ENCODE measurements at places on chromosomes 1 and 21.

DNA sequence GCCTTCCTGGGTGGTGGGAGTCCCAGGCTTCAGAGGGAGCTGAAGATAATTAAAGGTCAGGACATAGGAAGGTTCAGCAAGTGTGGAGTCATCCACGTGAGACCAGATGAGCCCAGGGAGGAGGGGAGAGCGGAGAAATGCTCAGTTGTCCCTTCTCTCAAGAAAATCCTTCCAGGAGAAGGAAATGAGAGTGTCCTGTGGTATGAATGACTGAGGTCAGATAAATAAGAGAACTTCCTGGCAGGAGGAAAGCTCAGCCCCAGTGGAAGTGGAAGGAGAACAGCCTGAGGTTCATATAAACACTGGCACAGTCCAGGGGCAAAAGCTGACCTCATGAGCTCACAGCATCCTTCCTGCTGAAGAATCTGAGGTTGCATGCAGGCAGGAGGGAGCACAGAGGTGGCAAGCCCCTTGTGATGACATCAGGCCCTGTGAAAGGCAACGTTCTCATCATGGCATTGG lies 97.6 kb downstream of the NAV1 start:
- DNase-seq, result no peak

DNA sequence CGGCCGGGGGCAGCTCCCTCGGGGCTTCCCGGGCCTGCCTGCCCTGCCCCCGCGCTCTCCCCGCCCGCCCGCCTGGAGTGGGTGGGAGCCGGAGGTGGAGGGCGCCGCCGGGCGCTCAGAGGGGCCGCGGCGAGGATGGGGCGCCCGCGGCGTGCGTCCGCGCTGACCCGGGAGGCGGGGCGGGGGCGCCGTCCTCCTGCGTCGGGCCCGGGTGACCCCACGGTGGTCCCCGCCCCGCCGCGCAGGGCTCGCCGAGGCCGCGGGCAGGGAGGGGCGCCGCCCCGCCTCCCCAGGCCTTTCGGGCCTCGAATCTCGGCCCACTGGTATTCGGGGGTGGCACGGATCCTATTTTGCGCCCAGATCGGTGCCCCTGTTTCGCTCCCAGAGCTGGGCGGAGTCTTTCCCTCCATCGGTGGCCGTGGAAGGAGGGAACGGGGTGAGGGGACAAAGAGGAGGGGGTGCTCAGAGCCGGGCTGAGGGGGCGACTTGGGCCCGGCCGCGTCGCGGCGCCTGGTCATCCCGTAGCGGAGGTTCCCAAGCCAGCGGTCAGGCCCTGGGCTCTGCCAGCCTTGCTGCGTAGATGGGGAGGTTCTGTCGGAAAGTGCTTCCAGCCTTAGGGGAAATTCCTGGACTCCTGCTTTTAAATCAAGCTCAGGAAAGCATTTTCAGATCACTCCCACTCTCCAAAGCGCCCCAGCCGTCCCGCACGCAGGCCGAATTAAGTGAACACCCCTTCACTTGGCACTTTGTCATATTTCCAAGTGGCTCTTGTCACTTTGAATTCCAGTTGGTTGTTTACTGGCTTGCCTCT lies 545 bp downstream of the PATJ start:
- DNase-seq, result peak; percentile 45

DNA sequence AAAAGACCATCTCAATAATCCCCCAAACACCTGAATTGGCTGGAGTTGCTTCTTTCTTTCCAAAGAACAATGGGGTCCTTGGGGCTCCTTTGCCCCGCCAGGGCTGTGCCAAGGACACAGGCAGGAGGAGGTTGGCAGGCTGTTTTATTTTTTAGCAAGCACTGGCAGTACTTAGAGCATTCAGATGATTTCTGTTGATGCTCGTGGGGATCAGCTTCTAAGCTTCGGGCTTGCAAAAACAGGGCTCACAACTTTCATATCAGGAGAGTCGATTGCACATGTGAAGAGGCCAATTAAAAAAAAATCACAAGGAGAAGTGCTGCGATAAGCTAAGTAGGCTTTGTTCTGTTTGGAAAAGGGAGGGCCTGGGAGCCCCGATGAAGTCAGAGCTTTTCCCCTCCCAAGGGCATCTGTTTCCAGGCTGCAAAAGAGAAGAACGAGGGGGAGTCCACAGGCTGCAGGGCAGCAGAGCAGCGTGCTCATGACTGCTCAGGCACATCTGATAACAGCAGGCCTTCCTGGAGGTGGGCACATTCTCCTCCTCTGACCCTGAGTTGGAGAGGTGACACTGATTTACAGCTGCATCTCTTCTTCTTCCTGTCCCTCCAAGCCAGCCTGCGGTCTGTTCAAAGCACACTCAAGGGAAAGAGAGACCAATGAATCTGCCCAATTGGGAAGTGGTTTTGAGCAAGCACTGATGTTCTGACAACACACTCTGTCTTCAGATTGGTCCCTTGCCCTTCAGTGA lies 27.3 kb upstream of the BCAR3 start:
- peak; percentile 61 for DNase-seq

DNA sequence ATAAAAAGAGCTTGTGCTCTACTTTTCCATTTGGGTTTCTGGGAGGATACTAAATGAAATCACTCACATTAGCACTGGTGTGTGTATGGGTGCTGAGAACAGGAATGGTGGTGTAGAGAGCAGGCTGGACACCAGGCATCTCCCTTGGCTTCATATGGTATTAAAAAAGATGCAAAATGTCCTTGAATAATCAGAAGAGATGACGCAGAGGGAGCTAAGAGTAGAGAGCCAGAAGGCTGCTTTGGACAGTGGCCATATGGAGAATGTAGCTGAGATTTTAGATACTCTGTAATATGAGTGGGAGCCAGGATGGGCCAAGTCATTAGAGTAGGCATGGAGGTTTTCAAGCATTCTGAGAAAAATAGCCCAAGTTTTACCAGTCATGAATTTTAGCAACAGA lies 112.3 kb upstream of the ZRANB2 start:
- DNase-seq, result no peak

- DNase-seq, result no peak
Measured at GRCh38 chr1:201026234-201026633, 2.7 kb upstream of the KIF21B start.

DNA sequence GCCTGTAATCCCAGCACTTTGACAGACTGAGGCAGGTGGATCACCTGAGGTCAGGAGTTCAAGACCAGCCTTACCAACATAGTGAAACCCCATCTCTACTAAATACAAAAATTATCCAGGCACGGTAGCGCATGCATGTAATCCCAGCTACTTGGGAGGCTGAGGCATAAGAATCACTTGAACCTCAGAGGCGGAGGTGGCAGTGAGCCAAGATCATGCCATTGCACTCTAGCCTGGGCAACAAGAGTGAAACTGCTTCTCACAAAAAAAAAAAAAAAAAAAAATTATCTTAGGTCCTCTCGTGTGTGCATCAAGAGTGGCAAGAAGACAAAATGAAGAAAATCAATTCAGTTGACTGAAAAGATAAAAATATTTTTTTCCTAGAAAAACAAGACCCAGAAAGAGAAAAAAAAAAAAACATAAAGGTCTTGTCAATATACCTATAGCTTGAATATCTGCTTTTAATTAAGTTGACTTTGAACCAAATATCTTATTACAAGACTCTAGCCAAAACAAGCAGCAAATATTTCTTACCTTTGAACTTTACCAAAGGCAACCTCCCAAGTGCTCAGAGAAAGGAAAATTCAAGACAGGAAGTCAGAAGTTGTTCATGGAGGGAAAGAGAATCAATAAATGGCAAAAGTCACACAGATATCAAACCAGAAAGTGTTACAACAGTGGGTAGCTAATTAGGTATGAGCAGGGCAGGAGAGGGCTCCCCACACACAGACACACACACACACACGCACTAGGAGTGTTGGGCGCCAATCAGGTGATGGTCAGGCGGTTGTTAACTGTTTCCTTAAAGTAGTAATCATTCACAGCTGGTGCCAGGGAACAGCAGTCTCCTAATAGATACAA lies 29.6 kb downstream of the ITLN2 start:
- DNase-seq, result no peak

GRCh38 chr1:181620183-181620582 lies 136.9 kb downstream of the CACNA1E start:
- no peak for DNase-seq

DNA sequence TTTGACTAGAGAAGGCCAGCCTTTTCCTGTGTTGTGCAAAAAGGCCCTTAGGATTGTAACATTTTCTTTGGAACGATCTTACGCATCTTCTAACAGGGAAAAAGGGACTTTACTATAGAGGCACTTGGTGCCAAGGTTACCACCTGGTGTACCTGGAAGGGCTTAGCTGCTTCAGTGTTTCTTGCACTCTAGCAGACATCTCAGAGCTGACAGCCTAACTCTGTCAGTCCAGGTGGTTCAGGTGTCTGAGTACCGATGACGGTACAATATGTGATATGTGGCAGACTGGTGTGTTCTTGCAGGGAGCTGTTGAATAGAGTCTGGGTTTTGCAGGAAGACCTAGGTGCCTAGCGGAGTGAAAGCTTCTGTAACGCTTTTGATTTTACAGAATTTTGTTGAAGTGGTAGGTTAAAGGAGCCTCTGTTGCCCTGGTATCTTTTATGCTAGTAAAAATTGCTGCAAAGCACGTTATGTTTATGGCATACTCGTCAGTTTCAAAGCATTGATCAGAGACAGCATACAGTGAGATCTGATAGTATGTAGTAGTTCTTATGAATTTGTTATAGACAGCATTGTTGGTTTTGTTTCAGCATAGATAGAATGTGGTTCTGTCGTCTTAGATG lies 1.4 kb downstream of the MAGI3 start:
- DNase-seq, result no peak

GRCh38 chr1:213284626-213285025 lies 233.6 kb downstream of the RPS6KC1 start:
- no peak for DNase-seq

- no peak for DNase-seq
Measured at GRCh38 chr1:53731043-53731600, 7.8 kb downstream of the GLIS1 start.

DNA sequence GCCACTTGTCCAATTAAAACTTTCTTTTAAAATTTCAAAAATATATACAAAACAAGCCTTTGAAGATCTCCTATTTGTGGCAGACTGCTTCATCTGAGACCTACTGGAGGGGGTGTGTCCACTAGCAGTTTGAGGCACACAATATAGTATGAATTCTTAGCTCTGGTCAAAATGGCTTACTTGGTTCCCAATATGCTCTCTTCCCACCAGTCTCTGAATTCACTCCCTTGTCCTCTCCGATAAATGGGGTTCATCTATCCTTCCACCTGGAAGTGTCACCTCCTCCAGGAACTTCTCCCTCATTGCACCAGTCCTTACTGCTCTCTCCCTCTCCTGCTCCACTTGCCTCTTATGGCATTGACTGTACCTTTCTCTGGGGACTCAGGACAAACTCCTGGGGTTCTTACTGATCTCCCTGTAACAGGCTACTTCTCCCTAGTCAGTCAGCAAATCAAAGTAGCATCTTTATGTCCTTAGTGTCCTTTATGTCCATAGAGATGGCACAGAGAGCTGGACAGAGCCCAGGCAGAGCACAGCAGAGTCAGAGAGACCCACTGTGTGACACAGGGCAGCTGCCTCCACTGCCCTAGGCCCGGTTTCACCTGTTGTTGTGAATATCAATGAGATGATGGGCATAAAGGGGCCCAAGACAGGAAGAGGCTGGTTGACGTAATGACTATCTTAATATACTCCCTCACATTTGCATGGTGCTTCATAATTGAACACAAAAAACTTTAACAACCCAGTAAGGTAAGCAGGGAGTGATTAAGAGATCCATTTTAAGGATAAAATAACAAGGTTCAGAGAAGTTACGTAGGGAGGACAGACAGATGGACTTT lies 3.6 kb downstream of the ASAP3 start:
- DNase-seq, result no peak

DNA sequence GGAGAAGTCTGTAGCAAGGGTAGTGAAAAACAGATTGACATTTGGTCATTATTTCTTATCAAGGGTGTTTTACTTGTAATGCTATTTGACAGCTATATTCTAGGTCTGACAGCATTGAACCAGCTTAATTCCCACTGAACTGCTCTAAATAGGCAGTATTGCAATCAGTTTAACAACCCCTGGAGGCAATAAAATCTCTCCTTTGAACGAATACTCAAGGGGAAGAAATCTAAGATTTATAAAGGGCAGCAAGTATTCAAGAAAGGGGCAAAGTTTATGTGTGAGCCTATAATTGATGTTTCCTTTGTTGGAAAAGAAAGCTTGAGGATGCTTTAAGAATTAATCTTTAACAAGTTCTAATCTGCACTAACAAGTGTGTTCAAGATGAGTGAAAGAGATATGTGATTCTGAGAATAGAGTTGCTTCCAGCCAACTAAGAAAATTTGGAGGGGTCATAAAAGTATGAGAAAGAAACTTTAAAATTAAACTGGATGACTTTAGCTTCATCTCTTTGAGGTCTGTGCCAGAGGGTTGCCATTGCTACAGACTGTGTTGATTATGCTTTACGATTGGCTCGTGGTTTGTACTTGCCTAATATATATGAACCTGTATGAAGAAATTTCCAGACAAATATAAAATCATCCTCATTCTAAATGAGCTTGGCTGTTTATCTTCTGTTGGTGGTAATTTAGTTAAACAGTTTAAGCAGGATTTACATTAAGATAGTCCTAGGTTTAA lies 72.5 kb downstream of the ZNF326 start:
- no peak for DNase-seq

Data from C1 segment of cervical spinal cord (tissue), 14 donors.